ENCODE measurements at places on chromosomes 7 and 10.

DNA sequence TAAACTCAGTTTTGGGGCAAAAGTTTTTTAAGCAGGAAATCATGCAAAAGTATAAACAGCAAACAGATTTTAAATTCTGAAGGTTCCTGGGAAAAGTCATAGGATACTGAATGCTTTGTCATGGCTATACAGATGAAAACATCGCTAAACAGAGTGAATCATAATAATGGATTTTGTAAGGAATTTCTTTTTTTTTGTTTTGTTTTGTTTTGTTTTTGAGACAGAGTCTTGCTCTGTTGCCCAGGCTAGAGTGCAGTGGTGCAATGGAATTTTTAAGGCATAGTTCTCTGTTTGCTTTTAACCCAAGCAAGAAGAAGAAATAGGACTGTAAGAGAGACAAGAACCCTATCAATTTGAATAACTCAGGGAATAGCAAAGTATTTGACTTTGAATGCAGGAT, 285.3 kb downstream of the NRG3 start:
- DNase-seq: no peak

GRCh38 chr7:137360087-137360679, 16.6 kb upstream of the PTN start:
- no peak for DNase-seq

DNA sequence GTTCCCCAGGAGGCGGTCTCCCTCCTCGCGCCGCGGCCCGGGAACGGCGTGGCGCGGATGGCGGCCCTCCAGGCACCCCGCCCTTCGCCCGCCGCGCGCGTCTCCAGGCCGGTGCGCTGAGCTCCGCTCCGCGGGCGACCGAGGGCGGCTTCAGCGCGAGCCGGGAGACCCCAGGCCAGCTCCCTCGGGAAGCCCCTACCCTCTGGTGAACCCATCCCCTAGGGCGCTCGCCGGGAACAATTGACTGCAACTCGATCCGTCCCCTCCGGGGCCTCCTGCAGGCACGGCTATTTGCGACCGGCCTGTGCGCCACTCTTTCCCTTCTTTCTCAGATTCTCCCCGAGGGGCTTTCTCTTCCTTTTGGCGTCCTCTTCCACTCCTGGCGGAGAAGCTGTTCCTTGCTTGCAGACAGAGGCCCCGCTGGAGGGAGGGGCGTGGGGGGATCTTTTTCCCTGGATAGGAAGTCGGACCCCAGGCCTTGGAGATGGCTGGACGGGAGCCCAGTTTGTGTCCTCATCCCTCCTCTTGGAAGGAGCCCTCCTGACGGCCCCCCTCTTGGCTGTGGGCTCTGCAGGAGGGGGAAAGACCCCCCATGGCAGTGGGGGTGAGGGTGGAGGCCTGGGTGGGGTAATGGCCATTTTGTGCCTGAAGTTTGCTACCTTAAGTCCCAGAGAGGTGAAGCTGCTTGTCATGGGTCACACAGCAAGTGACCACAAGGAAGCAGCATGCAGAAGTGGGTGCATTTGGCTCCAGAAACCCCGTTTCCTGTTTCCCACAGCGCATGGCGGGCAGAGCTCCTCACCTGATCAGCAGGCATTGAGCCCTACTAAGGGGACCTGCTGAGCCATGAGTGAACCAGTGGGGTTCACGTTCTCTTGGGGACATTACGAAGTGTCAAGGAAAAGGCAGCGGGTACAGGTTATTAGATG, 171.2 kb upstream of the TNRC18 start:
- DNase-seq: peak; percentile 34

DNA sequence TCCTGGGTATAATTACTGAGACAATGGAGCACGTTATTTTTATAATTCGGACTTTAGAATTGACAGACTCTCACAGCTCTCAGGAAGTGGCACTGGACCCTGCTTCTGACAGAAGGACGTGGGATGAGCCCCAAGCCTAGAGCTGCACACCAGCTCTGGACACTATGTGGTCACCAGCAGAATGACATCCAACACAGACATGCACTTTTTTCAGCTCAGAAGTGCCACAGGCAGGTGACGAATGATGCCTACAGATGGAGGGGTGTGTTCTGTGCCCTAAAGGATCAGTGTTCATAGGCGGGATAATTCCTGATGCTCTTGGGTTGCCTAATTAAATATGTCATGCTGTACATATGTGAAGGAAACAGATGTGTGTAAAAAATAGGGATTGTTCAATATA, 87.9 kb downstream of the VIPR2 start:
- DNase-seq: no peak

DNA sequence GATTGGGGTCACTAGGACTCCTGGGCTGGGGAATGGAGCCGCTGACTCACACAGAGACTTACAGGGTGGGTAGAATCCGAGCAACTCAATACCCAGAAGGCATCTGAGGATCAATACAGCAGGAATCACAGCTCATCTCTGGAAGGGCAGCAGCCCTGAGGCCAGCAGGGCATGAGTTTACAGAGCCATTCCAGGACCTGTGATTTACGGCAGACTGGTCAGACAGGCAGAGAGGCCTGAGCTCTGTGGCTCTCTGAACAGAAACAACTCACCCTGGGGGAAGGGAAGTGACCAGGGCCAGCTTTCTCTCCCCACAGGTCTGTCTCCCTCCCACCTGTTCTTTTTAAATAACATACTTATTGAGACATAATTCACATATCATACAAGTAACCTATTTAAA, 88.2 kb upstream of the CXCL12 start:
- no peak for DNase-seq

DNA sequence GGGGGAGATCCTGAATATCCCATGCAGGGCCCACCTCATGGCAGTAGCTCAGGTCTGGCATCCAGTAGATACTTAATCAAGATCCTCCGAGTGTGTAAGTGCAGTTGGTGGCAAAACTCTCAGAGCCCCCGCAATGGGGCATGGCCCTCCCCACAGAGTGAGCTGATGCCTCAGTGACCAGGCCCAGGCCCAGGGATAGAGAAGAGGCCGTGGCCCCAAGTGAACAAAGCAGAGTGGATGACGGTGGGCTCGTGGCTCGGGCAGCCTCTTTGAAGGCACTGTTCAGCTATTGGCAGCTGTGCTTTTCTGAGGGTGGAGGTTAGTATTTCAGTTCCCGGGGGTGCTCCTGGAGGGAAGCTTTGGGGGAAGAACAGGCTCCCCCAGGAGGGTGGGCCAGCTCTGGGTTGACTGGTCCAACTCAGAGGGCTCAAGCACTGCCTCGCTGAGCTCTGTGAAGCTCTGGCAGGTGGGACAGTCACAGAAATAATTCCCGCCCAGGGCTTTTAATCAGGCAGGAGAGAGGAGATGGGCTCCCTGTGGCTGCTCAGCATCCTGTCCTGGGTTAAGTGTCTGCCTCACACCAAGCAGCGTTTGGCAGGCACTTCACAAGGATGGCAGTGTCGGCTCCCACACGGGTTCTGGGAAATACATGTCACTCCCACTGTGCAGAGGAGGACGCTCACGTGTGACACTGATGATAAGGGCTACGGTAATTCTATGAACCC, 583.6 kb downstream of the TCERG1L start:
- DNase-seq: no peak

DNA sequence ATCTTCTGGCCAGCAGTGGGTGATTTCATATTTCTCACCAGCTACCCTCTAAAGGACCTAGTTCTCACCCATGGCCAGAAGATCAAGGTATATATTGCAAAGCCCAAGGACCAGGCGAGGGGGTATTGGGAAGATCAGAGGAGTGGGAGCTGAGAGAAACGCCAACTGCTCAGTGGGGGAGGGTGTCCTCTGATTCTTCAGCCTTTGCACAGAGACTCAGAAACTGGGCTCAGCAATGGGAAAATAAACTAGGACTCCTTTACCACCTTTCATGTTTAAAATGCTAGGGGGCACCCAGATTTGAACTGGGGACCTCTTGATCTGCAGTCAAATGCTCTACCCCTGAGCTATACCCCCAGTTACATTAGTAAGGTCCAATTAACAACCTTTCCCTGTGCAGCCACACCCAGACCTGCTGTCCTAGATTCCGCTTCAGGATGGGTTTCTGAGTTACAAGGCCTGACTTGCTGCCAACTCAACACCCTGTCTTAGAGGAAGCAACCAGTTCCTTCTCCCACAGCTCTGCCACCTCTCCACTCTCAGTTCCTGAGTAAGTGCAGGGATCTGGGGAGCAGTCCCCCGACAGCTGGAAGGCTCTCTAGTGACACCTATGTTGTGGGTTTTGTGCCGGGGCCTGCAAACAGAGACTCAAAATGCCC, 93.5 kb downstream of the ZNF783 start:
- DNase-seq: no peak

DNA sequence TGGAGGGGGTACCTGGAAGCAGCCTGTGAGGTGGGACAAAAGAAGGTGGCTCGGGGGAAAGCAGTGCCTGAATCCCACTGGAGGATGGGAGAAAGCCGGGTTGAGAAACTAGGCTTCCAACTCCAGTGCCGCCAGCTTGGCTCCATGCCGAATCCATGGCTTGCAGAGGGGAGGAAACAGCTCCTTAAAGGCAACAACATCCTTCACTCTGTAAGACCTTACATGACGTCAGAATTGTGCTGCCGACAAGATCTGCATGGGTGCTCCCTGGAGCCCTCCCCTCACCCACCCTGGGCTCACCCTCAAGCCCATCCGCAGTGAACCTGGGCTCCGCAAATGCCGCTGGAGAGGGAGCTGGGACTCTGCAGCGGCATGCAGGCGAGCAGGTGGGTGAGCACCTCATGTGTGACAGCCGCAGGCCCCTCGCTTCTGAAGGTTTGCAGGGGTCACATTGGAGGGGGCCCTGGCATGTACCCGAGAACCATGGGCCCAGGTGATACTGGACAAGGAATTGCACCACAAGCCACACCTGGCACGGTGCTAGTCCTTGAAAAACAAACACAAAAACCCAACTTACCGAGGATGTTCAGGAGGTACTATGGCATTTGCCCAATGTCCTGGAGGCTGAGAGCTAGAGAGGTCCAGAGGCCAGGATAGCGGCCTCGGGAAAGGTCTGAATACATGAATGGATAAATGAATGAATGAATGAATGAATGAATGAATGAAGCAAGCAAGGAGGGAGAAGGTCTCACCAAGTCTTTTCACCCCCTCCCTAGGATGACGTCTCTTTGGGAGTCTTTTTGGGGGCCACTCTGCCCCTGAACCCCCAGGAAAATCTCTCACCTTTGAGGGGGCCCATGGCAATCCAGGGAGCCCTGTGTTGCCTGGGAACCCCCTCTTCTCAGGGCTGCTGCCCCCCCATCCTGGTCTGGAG, 238.6 kb upstream of the SHH start:
- DNase-seq: no peak

GRCh38 chr10:17229967-17230682, 2.1 kb downstream of the VIM start:
- peak; percentile 1 for DNase-seq

- DNase-seq: no peak
Observed at GRCh38 chr7:1706381-1706720, 36.3 kb downstream of the ELFN1 start.

GRCh38 chr10:17227367-17228090, 512 bp upstream of the VIM start:
- DNase-seq: no peak

- DNase-seq: no peak
Observed at GRCh38 chr10:91574236-91574635, 58.6 kb downstream of the PPP1R3C start.

GRCh38 chr7:21128062-21128817, 299.6 kb upstream of the SP4 start:
- peak; percentile 78 for DNase-seq

DNA sequence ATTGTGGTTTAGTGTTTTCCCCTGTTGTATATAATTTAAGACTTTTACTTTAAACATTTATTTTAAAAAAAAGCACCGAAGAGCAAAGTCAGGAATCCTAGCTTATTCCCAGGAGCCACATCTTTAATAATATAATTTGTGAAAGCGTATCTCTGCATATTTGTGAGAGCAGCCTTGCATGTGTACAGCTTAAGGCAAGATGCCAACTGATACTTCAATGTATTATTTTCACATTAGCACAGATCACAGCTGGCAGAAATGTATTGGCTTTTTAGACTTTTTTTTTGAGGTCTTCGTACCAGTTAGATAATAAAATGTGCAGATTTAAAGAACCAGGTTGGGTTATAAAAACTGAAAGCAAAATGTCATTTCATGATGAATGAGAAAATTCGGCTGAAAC, 845.7 kb upstream of the POT1 start:
- DNase-seq: peak; percentile 11

GRCh38 chr7:99651290-99651689, 28.5 kb downstream of the CYP3A5 start:
- no peak for DNase-seq

DNA sequence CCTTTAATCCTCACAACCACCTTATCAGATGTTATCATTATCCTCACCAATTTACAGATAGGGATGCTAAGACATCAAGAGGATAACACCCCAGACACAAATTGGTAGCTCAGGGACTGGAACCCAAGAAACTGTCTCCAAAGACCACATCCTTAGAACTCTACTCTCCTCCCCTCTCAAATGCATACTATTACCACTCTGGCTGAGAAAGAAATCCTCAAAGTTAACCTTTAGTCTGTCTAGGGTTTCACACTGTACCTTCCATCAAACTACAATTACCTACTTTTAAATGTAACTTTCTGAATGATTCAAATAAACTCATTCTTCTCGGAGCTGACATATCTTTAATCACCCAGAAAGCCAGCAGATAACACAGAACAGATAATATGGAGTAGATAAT, 6.6 kb downstream of the EZH2 start:
- DNase-seq: no peak

GRCh38 chr10:70543911-70544310, 58.6 kb downstream of the PRF1 start:
- DNase-seq: no peak

GRCh38 chr10:80356563-80356988, at the start of the genes DYDC1 and DYDC2:
TSS of gene DYDC1 (minus strand) at chr10:80356755. CDS start at chr10:80352601, 4,154 bp downstream.
TSS of gene DYDC2 (plus strand) at chr10:80356781. CDS start at chr10:80362444, 5,663 bp downstream.
- DNase-seq: peak; percentile 80

- DNase-seq: no peak
Observed at GRCh38 chr7:155669717-155670505, 25.4 kb downstream of the RBM33 start.

GRCh38 chr10:10745291-10745690, 272.4 kb upstream of the CELF2 start:
- no peak for DNase-seq

DNA sequence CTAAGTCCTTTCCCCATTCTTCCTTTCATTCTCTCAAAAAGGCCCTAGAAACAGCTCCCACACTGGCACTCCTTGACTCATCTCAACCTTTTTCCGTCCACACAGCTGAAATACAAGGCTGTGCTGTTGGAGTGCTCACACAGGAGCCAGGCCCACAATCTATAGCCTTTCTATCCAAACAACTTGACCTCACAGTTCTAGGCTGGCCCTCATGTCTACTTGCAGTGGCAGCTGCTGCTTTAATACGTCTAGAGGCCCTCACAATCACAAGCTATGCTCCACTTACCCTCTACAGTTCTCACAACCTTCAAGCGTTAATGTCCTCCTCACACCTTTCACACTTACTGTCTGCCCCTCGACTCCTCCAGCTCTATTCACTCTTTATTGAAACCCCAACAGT, 12.0 kb upstream of the LRRC61 start:
- no peak for DNase-seq

- DNase-seq: no peak
Observed at GRCh38 chr10:67629461-67629971, 66.5 kb downstream of the CTNNA3 start.

DNA sequence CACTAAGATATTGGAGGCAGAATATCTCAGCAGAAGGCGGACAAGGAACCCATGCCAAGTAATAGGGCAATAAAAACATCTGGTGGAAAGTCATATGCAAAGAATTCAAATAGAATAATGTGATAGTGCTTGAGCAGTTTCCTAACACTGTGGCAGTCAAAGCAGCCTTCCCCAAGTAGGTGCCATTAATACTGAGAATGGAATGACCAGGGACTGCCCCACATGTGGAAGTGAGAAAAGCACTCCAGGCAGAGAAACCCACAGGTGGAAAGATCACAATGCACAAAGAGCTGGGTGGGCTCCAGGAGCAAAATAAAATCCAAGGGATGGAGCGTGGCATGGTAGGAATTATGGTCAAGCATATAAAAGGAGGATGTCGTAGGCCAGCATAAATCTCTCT, 64.4 kb upstream of the NME8 start:
- no peak for DNase-seq

All from NCI-H1436 (cell line).